ENCODE measurements at places on chromosomes 3 and 15.

- no peak for DNase-seq
These were observed 180.0 kb downstream of the KCNAB1 start for GRCh38 chr3:156300371-156300770.

GRCh38 chr3:27570421-27571106 is 86.4 kb upstream of the SLC4A7 start:
- DNase-seq = no peak

- no peak for DNase-seq
These were observed 329.2 kb downstream of the GRM7 start for GRCh38 chr3:7190095-7190494.

DNA sequence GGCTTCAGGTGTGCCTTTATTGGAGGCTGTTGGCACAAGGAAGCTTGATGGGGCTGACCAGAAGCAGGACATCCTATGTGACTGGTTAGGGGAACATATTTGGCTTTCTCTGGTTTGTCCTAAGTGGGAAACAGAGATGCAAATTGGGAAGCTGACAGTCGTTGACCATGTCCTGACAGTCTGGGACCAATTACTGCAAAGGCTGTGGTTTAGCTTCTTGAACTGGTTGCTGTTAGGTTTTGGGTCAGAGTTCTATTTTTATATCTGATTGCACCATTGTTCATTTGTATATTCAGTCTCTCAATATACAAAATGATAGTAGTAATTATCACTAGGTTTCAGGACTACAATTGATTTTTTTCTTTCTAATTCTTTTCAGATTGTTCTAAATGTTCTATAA is 36.8 kb downstream of the SNTN start:
- no peak for DNase-seq

DNA sequence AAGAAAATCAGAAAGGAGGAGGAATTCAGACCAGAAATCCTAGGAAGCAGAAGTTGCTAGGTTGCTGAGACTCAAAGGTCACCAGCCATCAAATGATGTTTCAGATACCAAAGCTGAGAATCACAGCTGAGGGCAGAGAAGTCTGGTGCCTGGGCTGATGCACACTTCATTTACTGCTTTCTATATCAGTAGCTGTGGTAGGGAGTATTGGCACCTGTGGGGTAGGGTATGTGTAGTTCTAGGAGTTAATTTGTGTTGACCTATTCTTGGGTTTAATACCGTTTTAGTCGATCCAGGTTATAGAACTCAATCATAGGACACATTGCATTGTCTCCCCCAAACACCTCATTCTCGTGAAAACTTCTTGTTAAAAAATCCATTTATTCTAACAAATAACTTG is 529.6 kb downstream of the AGBL1 start:
- no peak for DNase-seq

GRCh38 chr15:100265641-100266035 is 76.1 kb downstream of the ADAMTS17 start:
- DNase-seq = no peak

DNA sequence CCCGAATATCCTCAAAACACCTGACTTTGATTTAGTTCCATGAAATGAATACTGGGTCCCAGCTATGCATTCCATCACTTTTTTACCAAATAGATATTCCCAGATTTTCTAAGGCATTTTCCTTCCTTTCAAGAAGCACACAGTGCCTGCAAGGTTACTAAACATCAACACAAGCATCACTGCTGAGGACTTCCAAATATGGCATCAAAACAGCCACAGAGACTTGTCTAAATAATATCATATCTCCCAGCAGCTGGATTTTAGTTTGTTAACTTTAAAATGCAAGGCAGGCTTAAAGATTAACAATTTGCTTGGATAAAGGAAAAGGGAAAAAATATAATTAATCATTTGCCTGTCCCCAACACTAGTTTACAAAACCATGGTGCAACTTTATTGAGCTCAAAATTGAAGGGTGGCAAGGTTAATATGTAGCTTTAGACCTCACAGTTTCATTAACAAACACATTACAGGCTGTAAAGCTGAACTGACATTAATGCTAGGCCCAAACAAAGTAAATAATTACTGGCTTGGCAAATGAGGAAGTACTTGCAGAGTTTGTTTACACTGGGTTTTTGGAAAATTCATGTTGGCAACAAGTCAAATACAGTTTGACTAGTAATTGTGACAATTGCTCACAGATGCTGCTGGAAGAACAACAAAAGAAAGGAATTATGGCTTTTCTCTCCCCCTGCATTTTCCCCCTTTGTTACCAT is 401.7 kb upstream of the CDIN1 start:
- DNase-seq = no peak

- no peak for DNase-seq
These were observed 50.4 kb downstream of the FLNB start for GRCh38 chr3:58058361-58059263.

DNA sequence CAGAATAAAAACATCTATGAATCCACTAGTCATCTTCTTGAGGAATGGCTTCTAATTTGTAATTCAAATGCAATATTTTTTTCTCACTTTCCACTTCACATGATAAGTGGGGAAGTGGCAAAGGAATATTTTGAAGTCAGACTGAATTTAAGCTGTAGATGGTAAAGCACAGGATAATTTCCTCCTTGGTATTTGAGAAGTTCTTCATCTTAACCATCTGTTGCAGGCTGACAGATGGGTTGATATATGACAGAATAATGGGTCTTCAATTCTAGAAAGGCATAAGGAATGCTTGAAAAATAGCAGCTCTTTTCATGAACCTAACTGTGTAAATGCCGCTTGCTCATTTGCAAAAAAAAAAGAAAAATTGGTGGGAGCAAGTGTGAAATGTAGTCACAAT is 66.5 kb upstream of the SNTN start:
- DNase-seq = no peak

GRCh38 chr15:67225336-67225735 is 29.1 kb downstream of the AAGAB start:
- DNase-seq = no peak

DNA sequence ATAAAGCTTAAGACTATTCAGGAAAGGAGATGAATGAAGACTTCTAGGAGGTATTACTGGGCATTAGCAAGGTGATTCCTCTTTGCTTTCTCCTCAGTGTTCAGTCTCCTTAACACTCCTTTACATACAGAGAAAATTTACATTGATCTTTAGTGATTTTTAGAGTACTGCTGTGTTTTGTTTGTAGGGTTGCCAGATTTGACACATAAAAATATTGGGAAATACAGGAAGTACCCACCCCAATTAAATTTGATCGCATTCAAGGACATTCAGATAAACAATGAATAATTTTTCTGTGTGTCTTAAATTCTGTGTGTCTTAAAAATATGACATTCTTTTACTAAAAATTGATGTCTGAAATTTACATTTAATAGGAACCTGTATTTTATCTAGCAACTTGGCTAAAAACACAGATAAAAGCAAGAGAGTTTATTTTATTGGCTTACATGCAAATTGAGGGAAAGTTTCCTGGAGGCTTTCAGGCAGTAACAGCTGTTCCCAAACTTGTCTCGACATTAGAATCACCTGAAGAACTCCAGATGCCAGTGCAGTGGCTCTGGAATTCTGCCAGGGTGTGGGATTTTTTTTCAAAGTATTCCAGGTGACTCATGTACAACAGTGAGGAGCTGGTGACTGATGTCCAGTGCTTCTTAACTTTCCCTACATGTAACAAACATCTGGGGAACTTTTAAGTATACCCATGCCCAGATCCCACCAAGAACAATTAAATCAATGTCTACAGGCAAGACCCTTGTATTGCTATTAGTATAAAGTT is 23.4 kb upstream of the PLOD2 start:
- DNase-seq = no peak

- DNase-seq = no peak
These were observed 79.6 kb downstream of the DHX36 start for GRCh38 chr3:154244644-154245043.

GRCh38 chr3:110569073-110569472 is 502.5 kb upstream of the NECTIN3 start:
- no peak for DNase-seq

DNA sequence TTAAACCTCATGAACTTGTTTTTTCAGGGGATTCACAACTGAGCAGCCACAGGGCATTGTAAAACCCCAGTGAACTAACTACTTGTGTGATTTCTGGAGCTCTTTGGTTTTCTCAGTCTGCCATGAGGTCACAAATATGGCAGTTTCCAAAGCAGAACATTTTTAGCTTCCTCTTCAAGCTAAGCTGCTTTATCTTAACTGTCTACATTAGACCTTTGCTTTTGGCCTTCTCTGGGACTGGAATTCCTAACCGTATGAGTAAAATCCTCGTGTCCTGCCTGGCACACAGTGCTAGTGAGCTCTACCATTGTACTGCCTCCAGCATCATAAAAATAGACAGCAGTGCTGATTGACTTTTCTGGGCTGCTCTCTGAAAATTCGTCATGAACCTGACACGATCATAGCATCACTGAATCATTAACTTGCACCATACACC is 22.1 kb downstream of the CDIN1 start:
- no peak for DNase-seq

DNA sequence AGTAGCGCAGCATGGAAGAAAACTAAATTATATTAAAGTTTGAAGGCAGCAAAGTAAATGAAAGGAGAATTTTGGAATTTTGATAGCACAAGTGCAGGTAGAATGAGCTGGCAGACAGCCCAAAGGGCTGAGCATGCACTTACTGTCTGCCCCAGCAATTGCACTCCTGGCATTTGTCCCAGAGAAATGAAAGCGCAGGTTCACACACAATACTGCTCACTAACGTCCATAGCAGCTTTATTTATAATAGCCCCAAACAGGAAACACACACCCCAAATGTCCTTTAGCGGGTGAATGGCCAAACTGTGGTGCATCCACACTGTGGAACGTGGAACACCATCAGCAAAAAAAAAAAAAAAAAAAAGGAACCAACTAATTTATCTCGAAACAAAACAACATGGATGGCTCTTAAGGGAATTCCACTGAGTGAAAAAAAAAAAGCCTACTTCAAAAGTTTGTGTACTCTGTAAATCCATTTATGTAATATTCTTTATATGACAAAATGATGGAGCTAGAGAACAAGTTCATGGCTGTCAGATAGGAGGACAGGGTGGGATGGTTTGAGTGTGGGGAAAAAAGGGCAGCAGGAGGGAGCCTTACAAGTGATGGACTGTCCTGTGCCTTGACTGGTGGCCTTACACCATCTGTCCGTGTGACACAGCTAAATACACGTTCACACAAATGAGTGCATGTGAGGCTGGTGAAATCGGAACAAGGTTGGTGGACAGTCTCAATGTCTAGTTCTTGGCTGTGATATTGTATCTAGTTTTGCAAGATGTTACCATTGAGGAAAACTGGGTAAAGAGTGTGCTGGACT is 6.0 kb upstream of the TM2D3 start:
- no peak for DNase-seq

GRCh38 chr3:57959423-57960173 is 48.6 kb upstream of the FLNB start:
- DNase-seq = no peak

GRCh38 chr15:70060993-70061305 is 36.8 kb downstream of the TLE3 start:
- no peak for DNase-seq

DNA sequence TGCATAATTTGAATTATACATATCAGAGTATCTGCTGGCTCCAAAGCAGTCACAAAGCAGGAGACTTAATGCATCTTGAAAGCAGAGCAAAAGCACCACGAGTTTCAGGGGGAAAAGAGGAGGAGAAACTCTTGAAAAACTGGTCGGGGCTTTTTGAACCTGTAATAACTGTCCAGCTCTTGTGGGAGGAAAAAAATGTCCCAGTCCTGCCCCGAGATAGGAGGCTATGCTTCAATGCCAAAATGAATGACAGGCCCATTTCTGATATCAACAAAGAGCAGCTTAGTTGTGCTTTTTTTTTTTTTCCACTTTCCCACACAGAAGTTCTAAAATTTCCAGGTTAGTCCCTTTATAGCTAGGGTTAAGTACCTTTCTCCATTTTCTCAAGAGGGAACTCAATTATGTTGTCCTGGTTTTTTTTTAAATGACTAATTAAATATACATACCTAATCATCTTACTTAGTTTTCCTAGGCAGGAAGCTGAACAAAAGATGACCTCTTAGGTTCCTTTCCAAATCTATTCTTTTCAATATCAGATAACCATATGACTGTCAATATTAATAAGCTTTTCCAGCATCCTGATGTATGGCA is 120.2 kb downstream of the TFDP2 start:
- no peak for DNase-seq

DNA sequence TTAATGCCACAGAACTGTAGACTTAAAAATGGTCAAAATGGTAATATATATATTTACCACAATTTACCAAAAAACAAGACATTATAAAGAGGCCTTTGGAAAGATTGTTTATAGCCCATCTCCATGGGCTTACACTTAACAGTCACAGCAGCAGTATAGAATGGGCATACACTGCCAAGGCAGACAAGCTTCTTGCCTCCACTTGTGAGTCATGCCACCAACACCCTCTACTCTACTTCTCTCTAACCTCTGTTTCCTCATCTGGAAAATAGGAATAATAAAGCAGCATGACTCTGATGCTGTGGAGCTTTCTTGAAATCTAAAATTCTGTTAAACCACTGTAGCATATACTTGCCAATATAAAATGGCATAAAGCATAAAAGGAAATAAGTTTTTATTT is 14.4 kb upstream of the GPR156 start:
- DNase-seq = no peak

- DNase-seq = no peak
These were observed 131.9 kb upstream of the PROK2 start for GRCh38 chr3:71916747-71917369.

GRCh38 chr3:40593351-40593750 is 68.6 kb downstream of the ZNF621 start:
- DNase-seq = no peak

- no peak for DNase-seq
These were observed 51.3 kb downstream of the ETV5 start for GRCh38 chr3:186057594-186057993.

- DNase-seq = no peak
These were observed 3.7 kb upstream of the SLC9C1 start for GRCh38 chr3:112297714-112298113.

GRCh38 chr3:141388395-141388794 is 20.1 kb downstream of the ZBTB38 start:
- no peak for DNase-seq

GRCh38 chr3:140406655-140407054 is 271.2 kb upstream of the TRIM42 start:
- no peak for DNase-seq

DNA sequence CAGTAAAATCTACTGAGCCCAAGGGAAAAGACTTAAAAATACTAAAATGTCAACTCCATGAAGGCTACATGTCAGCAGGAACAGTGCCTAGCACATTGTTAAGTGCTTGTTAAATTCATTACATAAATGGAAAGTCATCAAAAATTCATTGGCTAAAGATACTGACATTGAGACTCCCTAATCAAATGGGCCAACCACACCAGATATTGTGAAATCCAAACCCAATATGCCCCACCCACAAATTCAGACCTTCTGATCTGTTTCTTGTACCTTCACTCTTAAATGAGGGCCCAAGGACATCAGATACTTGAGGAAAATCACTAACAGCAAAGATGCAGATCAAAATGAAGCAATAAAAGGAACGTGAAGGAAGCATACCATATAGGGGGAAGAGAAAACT is 20.7 kb downstream of the MRPS22 start:
- no peak for DNase-seq

DNA sequence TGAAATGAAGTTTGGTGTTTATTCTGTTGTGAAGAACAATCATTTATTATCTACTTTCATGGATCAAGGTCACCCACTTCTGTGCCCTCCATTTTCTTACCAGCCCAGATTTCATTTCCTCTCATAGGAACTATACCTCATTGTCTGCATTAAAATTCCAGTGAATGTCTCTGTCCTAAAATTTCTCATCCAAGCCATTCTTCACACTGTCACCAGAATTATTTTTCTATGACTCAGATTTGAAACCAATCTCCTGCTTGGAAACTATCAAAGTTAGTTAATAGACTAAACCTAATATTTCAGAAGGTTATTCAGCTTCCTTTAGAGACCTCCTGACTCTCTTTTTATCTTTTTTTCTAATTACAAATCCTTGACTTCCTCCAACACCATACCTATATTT is 364.1 kb upstream of the CBLB start:
- DNase-seq = no peak

Measured in stimulated activated CD4-positive, alpha-beta T cell treated with anti-CD3 and anti-CD28 coated beads, Interleukin-15, amount 100 ng/mL, for 1 hour (primary cell).